ENCODE measurements at places on chromosomes 7 and 10.

- DNase-seq, result no peak
These were observed 47.0 kb upstream of the RPA3 start for GRCh38 chr7:7765422-7765821.

- DNase-seq, result no peak
These were observed 277.6 kb upstream of the NRP1 start for GRCh38 chr10:33612116-33612515.

DNA sequence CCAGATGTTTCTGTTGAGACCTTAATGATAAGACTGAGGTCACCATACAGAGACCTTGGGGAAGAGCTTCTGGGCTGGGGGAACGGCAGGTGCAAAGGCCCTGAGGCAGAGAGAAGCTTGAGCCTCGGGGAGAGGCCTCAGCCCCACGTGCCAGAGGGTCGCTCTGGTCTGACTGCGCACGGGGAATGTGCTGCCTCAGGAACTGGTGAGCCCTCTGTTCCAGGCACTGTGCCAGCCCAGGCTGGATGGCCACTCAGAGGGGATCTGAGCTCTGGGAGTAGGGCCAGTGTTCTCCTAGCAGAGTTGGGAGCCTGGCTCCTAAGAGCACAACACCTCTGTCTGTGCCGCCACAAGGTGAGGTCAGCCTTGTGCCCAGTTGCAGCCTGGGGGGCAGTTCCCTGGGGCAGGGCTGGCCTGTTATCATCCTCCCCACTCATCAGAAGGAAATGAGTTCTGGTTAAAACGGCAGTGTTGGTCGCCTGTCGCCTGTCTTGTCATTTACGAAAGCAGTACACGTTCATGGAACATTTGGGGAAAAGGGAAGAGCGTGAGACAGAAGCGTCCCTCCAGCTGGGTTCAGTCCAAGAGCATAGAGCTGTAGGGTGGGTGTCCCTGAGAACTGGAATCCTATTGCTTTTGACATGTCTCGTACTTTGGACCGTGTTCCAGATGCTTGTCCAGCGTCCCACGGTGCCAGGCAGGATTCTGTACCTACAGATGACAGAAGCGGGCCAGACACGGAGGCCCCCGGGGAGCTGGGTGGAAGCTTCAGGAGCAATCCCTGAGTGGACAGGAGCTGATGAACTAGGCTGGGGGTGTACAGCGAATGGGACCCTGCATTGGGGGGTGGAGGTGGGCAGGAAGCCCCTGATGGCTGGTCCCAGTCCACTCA, 4.3 kb downstream of the TTYH3 start:
- no peak for DNase-seq

- no peak for DNase-seq
These were observed 13.9 kb downstream of the CROT start for GRCh38 chr7:87359366-87359765.

- DNase-seq, result no peak
These were observed 45.1 kb downstream of the PTN start for GRCh38 chr7:137298464-137298794.

DNA sequence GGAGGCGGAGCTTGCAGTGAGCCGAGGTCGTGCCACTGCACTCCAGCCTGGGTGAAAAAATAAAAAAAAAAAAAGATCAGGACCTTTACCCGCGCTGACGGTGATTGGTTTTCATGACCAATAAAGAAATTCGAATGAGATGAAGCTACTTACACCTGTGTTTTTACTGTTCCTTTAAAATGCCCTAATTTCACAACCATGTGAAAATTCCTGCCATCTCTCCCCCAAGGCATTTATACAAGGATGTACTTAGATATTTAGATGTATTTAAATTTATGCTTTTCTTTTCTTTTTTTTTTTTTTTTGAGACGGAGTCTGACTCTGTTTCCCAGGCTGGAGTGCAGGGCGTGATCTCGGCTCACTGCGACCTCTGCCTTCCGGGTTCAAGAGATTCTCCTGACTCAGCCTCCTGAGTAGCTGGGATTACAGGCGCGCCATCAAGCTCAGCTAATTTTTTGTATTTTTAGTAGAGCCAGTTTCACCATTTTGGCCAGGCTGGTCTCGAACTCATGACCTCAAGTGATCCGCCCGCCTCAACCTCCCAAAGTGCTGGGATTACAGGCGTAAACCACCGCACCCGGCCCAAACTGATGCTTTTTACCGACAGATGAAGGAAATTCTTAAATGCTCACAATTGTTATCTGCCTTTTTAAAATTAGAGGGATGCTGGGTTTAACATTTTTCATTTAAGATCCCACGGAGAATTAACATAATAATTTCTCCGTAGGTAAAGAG, 3.1 kb upstream of the PHYH start:
- DNase-seq, result peak; percentile 3

DNA sequence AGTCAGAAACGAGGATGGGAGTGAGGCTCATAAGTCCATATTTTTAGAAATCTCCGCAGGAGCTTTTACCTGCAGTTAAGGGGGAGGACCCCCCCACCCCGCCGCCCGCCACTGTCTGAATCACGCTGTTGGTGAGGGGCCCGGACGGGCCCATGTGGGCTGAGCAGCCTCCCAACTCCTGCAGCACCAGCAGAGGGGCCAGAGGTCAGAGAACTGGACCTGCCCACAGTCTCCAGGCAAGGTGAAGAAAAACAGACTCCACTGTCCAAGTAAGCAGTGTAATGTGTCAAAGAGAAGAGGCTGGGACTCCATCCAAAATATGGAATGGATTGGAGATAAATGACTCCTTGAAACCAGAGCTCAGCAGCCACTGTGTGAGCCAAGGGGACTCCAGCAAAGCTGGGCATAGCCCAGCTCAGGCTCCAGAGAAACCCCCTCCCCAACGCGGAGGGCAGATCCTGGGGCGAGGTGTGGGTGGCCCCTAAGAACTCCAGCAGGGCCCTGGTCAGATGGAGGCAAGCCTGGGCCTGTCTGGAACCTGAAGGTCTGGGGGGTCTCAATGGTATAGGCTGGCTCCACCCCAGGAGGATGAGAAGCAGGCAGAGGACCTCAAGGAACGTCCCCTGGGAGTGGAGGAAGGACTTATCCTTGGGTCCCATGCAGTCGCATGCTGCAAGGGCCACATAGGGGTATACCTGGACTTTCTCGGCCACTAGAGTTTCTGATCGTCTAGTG, 128.5 kb upstream of the TNS3 start:
- DNase-seq, result no peak

Data from left forelimb (tissue), 1 donor.